Stimulated activated CD4-positive, alpha-beta T cell treated with anti-CD3 and anti-CD28 coated beads, Interleukin-4, amount 100 ng/mL, for 4 hours (primary cell): ENCODE measurements at places on chromosomes 5 and 9.

GRCh38 chr5:44565902-44566301 lies 176.7 kb upstream of the FGF10 start:
- no peak for DNase-seq

DNA sequence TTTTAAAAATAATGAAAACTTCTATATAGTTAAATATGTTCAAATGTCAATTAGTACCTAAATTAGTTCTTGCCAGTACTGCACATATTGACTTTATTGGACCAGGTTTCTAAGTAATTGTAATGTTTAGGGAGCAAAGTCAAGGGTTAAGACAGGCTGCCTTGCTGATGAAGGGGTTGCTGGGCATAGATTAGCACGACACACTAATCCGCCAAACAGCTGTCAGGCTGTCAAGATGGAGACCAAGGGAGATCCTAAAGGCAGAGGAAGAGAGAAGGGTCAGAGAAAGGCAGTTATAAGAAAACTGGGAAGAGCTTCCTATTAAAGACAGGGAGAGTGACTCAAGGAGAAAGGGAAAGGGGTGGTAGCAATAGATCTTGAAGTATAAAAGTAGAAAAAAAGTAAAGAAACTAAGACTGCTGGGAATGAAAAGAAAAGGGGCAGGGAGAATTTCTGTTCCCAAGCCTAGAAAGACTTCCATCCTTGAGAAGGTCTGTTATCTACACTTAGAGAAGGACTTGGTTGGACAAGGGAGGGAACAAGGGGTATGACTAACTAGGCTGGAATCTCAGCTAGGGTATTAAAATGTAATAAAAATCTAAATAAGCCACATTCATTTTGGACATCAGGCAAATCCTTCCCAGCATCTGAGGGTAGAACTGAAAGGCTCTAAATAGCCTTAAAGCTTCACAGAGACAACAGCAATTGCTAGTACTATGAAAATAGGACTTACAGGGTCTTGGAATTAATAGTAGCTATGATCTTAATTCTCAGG lies 188.7 kb downstream of the FBXL17 start:
- DNase-seq: no peak

- no peak for DNase-seq
Measured at GRCh38 chr9:116859763-116860162, 172.7 kb downstream of the TRIM32 start.

- no peak for DNase-seq
Measured at GRCh38 chr5:130227699-130228098, 323.4 kb downstream of the CHSY3 start.

DNA sequence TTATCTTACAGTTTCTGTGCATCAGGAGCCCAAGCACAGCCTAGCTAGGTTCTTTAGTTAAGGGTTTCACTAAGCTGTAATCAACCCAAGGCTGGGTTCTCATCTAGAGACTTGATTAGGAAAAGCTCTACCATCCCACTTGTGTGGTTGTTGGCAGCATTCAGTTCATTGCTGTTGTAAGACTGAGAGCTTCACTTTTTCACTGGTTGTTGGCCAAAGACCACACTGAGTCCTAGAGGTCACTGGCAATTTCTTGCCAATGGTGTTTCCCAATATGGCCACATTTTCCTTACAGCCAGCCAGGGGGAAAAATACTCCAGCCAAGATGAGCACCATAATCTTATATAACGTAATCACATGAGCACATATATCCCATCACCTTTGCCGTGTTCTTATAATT lies 74.3 kb downstream of the SMIM15 start:
- DNase-seq: no peak

DNA sequence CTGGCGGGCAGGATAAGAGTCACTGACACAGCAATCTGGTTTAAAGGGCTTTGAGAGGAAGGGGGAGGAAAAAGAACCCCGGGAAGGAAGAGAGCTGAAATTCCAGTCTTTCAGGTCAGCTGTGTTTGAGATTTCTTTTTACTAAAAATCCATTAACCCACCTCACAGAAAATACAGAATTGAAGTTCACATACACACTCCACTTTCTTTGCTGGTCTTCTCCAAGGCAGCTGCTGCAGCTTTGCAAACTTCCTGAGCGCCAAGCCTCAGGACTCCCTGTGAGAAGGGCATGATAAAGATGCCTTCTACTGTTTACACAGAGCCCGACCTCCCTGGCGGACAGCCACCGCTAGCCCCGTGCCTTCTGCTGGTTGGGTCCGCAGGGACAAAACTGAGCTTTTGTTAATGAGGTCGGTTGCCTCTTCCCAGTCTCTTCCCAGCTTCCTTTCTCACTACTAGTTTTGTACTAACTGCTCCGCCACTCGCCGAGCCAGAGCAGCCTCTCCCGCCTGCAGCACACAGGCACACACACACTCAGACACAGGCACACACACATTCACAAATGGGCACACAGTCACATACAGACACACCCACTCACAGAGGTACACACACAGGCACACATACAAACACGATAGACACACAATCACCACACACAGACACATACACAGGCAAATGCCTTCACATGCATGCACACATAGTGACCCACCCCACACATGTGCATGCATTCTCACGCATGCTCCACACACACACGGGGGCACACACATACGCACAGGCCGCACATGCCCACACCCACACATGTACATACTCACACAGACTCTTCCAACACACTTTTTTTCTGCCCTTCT lies at the start of gene FREM1:
FREM1 (minus strand) TSS at position 468 of the 845 bp plus-strand sequence. CDS start 41,451 bp downstream, outside the sequence.
- DNase-seq: no peak

GRCh38 chr5:138354926-138355378 lies 2.5 kb downstream of the KDM3B start:
- peak; percentile 48 for DNase-seq

GRCh38 chr5:60649288-60649917 lies 50.6 kb downstream of the DEPDC1B start:
- DNase-seq: no peak

DNA sequence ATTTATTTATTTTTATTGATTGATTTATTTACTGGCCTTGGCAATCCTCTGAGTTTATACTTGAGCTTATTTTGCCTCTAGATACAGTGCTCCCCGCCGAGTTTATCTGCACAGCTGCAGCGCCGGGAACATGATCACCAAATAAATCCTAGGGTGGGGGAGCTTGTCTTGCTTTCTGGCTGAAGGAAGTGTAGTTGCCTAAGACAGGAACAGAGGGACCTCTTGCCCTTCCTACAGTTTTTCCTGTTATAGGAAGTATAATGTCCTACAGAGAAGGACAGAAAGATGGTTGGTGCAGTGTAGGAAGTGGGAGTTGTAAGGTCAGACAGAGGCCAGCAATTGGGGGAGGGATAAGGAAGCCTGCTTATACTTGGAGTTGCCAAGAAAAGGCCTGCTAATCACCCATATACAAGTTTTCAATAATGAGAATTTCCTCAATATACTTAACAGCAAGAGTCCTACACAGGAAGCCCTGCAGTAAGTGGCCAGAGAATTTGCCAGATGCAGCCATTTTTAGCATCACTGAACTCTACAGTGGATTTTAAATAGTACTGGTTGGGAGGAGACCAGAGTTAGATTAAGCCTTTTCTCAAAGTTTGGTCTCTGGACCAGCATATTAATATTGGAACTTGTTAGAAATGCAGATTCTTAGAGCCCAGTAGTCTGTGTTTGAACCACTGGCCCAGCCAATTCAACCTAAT lies 7.7 kb downstream of the AOPEP start:
- DNase-seq: no peak

GRCh38 chr9:121895818-121896544 lies 197.1 kb downstream of the TTLL11 start:
- DNase-seq: no peak

- DNase-seq: no peak
Measured at GRCh38 chr5:124627815-124628595, 118.4 kb downstream of the ZNF608 start.

GRCh38 chr5:103582364-103582763 lies 19.8 kb upstream of the NUDT12 start:
- DNase-seq: no peak

DNA sequence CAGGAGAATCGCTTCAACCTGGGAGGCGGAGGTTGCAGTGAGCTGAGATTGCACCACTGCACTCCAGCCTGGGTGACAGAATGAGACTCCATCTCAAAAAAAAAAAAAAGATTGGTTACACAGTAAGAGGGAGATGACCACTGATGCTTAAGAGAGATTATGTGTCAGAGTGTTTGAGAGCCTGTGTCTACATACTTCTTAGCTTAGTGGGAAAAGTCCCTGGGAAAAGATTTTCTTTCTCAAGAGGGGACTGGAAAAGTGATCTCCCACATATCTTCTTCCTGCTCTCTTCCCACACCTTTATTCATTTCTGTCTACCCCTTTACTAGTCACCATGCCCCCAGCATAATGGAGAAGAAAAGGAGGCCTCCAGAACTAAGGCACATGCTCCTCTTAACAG lies 55.2 kb downstream of the MCTP1 start:
- DNase-seq: no peak

DNA sequence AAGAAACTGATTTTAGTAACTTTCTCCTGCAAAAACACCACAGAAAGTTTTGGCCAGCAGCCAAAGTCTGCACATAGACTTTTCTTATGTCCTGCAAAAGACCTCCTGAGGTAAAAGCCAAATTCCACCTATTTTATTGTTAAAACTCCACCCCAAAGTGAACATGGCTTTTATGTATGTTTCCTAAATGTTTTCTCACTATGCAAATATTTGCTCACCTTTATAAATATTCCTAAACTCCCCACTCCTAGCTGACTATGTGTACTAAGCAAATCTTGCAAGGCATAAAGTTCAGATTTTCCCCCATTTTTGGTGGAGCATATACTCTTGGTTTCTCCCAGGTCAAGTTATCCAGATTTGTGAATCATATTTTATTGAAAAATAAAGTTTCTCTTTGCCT lies 446.2 kb downstream of the DNAH5 start:
- DNase-seq: no peak

DNA sequence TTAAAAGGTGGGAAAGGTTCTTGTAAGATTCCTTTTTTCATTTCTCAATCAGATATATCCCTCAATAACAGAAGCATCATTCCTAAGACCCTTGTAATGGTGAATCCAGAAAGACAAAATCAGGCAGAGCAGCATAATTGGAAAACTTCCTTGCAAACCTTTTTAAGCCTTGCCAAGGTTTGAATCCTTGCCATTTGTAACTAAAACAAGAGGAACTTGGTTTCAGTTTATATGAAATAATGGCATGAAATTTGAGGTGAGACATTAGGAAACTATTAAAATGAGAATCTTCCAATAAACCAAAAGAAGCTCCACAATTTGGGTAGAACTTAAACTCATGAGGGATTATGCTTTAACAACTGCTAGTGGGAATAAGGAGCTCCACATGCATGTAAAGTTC lies 384.7 kb upstream of the SMC2 start:
- no peak for DNase-seq

- DNase-seq: no peak
Measured at GRCh38 chr5:5046680-5047502, 93.2 kb upstream of the ADAMTS16 start.

- DNase-seq: no peak
Measured at GRCh38 chr5:174192901-174193300, 147.4 kb downstream of the NSG2 start.

DNA sequence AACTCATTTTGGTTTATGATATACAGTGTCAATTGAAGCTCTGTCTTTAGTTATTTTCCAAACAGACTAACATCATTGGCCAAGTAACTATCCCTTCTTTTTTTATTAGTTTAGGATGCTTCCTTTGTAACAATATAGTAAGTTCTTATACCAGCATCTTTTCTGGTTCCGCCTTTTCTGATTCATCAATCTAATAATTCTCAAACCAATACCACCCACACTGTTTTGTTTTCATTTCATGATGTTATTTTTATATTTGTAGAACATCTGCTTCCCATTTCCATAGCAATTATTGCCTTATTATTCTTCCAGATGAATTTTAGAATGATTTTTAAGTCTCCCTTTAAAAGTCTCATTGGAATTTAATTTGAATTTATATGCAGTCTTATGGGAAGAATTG lies 218.1 kb downstream of the RFK start:
- no peak for DNase-seq

DNA sequence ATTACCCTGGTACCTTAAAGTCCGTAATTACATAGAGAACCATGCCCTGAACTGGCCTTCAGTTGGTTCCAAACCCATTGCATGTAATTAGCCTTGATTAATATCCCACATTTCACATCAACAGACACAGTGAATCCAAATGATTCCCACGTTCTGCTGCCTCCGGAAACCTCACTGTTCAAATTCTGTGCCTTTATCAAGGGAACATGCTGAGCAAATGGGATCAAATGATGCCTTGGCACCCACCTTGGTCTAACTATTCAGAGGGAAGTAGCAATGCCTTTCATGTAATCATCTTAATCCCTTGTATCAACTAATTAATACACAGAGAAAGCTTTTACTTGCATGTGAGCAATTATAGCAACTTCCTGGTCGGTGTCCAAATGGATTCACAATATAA lies 100.6 kb downstream of the EFNA5 start:
- DNase-seq: no peak

DNA sequence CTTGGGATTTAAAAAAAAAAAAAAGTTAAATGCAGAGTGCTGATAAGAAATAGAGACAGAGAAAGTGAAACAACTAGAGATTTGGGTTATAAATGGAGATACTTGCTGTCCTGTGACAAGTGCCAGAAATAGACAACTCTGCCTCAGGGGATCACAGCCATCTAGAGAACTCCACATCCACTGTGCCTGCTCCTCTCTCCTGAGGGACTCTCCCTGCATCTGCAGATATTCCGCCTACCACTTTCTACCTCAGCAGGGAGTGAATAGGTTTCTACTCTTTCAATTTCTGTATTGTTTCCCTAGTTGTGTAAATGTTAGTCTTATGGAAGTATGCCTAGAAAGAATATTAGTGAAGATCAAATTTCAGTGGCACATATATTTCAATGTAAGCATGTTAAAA lies 307.2 kb downstream of the HTR1A start:
- no peak for DNase-seq

DNA sequence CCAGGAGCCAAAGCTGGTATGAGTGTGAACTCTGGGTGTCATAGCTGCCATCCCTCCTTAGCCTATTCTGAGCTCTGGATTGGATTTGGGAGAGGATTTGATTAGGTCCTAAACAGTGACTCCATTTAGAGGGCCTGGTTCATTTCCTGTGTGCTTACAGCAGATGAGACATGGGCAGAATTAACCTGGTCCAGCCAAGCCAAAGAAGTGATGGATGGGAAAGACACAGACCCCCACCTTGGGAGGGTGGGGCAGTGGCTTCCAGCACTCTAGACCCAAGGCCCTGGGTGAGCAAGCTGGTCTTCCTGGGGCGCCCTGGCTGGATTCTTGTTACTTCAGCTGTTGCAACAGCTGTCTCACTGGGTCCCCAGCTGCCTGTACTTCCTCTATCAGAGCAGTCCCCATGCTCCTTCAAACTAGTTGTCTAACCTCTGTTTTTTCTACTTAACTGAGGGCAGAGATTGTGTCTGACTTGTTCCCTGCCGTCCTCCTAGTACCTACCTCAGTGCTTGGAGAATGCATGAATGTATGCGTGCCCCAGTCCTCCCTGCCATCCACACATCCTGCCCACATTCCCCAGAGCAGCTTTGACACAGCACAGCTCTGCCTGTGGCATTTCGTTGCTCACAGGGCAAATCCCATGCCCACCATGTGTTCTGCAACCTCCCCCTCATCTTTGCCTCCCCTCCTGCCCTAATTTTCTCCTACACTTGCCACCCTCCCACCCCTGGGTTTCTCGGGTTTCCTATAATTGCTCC lies 115.9 kb downstream of the RGS3 start:
- DNase-seq: no peak

GRCh38 chr9:37350486-37351190 lies 71.9 kb upstream of the GRHPR start:
- DNase-seq: no peak
